Vagina (tissue), 2 donors: ENCODE measurements at places on chromosomes 13 and 19.

GRCh38 chr13:93320942-93321341 lies 94.3 kb downstream of the GPC6 start:
- no peak for DNase-seq

DNA sequence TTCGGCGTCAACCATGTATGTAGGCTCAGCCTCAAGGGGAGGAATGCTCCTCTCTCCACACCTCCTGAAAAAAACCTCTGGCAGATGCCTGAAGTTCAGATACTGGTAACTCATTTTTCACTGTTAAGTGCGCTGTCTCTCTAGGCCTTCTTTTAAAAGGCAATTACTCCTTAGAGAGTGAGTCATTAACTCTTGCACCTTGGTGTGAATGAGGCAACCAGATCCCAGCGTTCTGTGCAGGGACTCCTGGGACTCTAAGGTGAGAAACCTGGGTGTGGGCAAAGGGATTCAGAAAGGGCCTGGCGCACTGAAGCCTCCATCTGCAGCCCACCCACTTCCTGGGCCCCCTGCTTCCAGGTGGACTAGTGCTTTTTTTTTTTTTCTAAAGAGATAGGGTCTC lies 71.7 kb downstream of the SIAH3 start:
- DNase-seq: no peak

DNA sequence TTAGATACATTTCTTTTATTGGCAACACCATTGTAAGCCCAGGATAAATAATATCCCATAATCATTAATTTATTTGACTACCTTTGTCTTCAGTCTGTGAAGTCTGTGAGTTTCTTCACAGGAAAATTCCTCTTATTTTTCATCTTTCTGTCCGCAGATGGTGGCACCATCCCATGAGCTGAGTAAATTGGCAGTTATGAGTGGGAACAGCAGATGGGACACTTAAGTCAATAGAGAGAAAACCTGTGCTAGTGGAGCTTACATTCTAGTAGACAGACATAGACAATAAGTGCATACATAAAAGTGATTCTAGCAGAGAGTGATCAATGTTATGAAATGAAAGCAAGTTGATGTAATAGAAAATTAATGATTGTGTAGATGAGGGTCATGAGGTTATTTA lies 638.2 kb upstream of the MIR17HG start:
- DNase-seq: no peak

DNA sequence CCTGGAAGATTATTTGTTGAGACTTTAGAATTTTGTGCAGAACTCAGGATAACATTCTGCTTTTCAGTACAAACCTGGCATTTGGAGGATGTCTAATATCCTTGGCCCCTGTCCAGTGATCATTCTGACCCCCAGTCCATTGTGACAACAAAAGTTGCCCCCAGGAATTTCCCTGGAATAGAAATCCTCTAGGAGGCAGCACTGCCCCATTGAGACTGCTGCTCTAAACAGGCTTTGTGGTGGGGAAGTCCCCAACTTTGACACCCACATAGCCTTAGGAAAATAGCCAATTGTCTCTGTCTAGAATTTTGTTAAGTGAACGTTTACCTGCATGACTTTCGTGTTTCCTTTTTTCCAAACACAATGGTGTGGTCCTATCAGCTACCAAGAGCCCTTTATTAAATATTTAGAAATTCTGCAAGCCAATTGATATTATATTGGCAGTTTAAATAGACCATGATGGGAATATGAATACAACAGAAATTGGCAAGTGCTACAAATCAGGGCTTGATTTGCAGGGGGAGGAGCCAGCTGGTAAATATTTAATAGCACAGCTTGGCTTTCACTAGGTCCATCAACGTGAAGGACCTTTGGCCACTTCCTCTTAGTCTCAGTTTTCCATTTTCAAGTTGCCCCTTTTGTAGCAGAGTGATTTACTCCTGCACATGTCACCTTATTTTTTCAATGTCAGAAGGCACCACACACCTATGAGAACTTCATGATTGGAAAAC lies 451.7 kb downstream of the EFNB2 start:
- DNase-seq: no peak

GRCh38 chr13:75596657-75597182 lies 39.4 kb upstream of the LMO7 start:
- DNase-seq: no peak
